A549 treated with ZK216348 at 1 μM for 4 hours (cell line): ENCODE measurements at places on chromosomes 4 and X. TPM values are rescaled to one million over a fixed set of nuclear protein-coding genes. Genes with fewer than 3 reads are reported as not detected.

Gene VCX3A
- total RNA-seq = not detected in 5 replicates

Gene MAGEC1
- 0.15 TPM in 1 of 5 replicates, not detected in the others for total RNA-seq

Gene EDA
- total RNA-seq = 0.35 to 0.84 TPM (median 0.49 TPM) in 5 replicates

Gene CLGN
- total RNA-seq = 3.4 to 8.1 TPM (median 5.3 TPM) in 5 replicates

Gene C1QTNF7
- not detected in 5 replicates for total RNA-seq

Gene GPAT3
- 33.4 to 37.4 TPM (median 34.3 TPM) in 5 replicates for total RNA-seq

Gene MAGED4
- total RNA-seq = 0.24 to 15.1 TPM (median 11.3 TPM) in 5 replicates

Gene CCDC120
- total RNA-seq = 2.1 to 4.9 TPM (median 3.8 TPM) in 5 replicates

Gene ZGRF1
- total RNA-seq = 1.9 to 3.6 TPM (median 3.3 TPM) in 5 replicates

Gene IL1RAPL1
- not detected in 5 replicates for total RNA-seq

Gene POLN
- 0.46 to 1.2 TPM (median 0.88 TPM) in 5 replicates for total RNA-seq

Gene PNMA6F
- total RNA-seq = not detected in 5 replicates

Gene TMSB15A
- total RNA-seq = 0.61 to 0.85 TPM (median 0.62 TPM) in 3 of 5 replicates, not detected in the others

Gene NOX1
- total RNA-seq = 0.11 to 0.20 TPM in 2 of 5 replicates, not detected in the others

Gene CITED1
- total RNA-seq = 0.81 to 3.1 TPM (median 1.7 TPM) in 5 replicates
